ENCODE measurements at places on chromosomes 2 and 18.

GRCh38 chr2:96188821-96189526 lies 19.7 kb downstream of the STARD7 start:
- DNase-seq: no peak

- DNase-seq: no peak
Measured at GRCh38 chr2:121778741-121779487, 23.5 kb downstream of the TSN start.

GRCh38 chr2:48699348-48699930 lies 56.1 kb downstream of the LHCGR start:
- no peak for DNase-seq

DNA sequence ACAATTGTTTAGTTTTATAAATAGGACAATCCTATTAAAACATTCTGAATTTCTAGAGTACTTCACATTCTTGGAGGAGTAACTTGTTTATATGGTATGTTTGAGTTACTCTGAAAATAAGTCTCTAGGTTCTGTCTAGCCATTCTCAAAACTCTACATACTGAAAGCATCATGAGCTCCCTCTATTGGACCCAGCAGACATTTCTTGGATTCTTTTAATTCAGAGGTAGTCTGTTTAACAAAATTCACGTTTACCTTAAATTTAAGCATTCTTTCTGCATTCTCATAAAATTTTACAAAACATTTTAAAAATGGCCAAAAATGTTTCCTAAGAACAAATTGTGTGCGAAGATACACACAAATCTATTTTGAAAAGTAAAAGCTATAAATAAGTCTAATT lies 15.3 kb downstream of the SP9 start:
- no peak for DNase-seq

DNA sequence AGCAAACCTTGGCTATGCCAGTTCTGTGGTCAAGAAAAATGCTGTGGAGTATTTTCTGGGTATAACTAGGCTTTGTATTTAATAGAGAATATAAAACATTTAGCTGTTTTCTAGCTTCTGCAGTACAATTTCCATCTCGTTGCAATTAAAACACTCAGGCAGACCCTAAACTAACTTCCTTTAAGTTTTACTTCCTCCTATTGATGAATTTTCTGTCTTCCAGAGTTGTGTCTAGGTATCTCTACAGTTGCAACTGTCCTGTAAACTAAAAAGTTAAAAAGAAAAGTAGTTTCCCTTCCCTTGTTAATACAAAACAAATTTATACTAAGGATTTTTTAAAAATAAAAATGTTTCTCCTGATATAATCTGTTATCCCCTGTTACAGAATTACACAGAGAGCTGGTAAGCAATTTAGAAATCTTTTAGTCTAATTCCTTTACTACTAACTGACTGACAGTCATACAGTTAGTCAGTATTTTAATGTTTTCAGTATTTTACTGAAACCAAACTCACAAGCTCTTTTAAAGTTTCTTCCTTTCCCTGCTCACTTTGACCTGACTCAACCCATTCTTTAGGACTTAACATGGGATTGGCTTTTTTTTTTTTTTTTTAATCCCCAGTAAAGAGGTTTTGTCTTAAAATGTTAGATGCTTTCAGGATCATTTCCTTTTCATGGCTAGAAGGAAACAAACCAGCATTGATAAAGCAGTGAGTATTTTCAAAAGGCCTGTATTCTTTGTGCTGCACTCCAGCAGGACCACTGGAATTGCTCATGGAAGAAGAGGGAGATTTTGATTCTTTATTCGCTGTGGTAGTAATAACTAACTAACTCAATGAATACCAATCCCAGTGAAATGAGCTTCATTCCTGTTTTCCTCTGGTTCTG lies 22.9 kb downstream of the ITGAV start:
- DNase-seq: no peak

DNA sequence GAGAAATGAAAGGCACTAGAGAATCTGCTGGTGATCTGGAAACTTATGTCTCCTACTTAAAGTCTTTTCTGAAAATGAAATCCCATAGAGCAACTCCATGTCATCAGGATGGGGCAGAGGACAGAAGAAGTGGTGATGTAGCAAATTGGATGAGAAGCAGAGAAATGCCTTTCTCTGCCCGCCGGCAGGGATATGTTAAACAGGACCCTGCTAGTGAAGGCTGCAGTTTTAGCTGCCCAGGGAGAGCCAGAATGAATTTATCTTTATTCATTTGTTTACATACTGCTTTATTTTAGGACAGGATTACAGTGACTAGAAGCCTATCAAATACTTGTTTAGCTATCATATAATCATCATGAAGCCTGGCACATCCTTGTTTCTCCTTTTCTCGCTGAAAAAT lies 247.0 kb downstream of the DOK6 start:
- DNase-seq: no peak

GRCh38 chr2:167550448-167550847 lies 662.2 kb downstream of the XIRP2 start:
- DNase-seq: no peak

GRCh38 chr2:241066893-241067341 lies 35.2 kb downstream of the MTERF4 start:
- no peak for DNase-seq

GRCh38 chr18:64180171-64180570 lies 31.3 kb upstream of the LINC00305 start:
- DNase-seq: no peak
